ENCODE measurements at places on chromosomes 16 and 17.
A peak's percentile ranks its signal among the peaks of the same experiment; 100 is the strongest.

- no peak for DNase-seq
Measured at GRCh38 chr16:35561346-35561745, 2101.9 kb downstream of the TP53TG3F start.

- peak; percentile 14 for DNase-seq
Measured at GRCh38 chr16:19559242-19559910, 3.9 kb downstream of the VPS35L start.

- no peak for DNase-seq
Measured at GRCh38 chr17:21677911-21678310, 14.4 kb upstream of the KCNJ18 start.

DNA sequence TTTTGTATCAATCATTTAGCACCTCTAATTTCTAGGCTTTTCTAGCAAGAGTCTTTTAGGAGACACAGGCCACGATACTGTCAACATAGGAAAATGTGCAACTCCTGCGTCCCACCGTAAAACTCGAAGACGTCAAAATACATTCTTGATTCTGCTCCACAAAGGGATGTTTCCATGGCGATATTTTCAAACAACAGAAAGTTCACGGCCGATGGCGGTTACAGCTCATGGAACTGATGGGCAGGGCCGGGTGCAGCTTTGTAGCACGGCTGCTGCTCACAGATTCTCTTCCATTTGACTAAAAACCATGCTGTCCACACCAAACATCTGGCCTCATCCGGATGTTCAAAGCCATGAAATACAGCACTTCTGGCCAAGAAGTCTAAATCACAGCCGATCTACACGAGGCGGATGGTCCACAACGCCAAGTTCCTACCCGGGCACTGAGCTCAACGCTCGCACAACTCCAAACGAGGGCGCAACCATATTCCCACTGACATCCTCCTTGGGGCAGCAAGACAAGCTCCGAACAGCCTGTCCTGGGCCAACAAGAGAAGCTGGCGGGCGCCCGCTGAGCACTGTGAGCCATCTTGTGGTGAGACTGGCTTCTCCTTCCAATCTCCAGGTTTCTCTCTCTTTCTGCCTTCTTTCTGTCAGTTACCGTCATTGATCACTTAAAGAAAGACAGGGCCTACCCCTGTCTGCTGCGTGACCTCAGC is 79.8 kb downstream of the ZNF778 start:
- no peak for DNase-seq

DNA sequence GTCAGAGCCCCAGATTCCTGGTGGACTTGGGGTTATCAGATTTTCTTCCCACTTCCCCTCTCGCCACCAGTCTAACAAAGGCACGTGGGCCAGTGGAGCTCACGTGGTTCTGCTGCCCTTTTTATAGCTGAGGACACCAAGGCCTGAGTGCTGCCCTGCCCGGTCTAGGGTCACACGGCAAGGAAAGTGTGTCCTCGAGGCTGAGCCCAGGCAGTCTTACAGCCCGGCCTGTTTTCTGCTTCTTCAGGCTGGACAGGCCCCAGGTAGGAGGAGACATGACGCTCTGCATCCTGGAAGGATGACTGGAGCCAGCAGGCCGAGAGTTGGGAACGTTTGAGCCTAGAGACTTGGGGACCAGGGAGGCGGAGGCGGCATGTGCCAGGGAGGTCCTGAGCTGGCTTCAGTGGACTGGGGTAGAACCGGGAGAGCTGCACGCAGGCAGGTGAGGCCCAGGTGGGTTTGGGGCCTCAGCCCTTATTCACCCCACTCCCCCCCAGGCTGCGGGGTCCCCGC is 3.5 kb downstream of the CTRB1 start:
- no peak for DNase-seq

DNA sequence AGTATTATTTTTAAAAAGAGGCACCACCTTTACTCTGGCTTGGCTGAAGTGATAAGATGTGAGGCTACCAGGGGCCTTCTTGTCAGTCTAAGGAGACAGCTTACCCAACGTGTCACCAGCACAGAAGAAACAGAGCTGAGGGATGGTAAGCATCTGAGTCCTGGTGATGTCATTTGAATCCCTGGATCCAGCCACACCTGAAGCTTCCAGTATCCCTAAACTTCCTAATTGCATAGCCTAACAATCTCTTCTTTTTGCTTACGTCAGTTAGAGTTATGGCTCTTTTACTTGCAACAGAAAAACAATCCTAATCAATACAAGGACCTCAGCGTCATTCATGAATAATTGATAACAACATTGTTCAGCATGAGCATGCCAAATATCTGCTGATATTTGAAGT is 436.6 kb downstream of the SHISA9 start:
- DNase-seq: no peak

- DNase-seq: no peak
Measured at GRCh38 chr17:40086150-40087044, 14.0 kb downstream of the NR1D1 start.

GRCh38 chr17:50815400-50815799 is 20.0 kb upstream of the WFIKKN2 start:
- DNase-seq: no peak

DNA sequence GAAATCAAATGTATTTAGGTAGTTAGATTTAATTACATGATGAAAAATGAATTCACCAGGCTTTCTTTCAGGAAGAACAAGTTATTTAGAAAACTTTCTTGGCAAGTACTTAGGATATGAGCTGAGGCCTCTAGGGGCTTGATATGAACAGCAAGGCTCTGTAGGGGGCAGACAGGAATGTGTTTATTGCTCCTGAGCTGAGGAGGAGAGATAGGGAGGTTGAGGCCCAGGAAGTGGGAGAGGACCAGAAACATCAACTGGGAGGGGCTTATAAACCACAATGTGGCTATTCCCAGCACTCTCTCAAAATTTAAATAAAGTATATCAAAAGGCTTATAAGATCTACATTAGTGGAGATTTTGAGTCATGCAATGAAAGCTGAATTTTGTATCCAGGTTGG is 154.0 kb upstream of the MAF start:
- no peak for DNase-seq

- DNase-seq: no peak
Measured at GRCh38 chr16:10494343-10495030, 85.9 kb downstream of the EMP2 start.

DNA sequence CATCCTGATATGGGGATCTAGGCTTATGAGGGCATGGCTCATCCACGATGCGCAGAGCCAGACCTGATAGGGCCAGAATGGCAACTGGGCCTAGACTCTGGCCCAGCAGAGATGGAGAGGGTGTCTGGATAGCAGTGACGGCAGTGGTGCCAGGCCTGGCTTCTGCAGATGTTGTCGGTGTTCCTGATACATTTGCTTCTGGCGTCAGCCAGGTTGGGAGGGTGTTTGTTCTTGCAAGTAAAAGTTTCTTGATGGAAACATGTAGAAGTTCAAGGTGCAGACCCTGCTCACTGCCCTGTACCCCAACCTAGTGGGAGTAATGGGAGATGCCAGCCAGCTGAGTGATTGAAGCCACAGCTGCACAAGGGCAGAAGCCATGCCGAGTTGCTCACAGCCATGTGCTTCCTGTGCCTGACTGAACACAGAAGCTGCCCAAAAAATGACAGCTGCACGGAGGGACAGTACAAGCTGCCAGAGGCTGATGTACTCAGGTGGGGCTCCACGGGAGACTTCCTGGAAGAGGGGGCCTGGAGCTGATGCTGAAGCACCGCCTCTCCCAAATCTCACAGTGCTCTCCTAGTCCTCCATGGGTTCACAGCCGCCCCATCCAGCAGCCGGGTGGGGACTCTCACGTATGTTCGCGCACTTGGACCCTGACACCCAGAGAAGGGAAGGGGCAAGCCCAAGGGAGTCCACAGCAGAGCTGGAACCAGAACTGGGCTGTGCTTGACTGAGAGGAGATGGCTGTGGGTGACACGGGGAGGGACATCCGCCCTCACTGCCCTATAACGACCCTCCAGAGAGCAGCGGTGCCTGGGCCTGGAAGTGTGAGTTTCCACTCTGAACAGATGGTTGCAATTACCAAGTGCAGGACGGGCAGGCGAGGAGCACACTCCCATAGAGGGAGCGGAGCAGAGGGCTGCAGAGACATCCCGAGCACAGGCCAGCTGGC is 78.7 kb downstream of the N4BP1 start:
- DNase-seq: no peak

- no peak for DNase-seq
Measured at GRCh38 chr17:6498901-6499540, 54.8 kb downstream of the PIMREG start.

DNA sequence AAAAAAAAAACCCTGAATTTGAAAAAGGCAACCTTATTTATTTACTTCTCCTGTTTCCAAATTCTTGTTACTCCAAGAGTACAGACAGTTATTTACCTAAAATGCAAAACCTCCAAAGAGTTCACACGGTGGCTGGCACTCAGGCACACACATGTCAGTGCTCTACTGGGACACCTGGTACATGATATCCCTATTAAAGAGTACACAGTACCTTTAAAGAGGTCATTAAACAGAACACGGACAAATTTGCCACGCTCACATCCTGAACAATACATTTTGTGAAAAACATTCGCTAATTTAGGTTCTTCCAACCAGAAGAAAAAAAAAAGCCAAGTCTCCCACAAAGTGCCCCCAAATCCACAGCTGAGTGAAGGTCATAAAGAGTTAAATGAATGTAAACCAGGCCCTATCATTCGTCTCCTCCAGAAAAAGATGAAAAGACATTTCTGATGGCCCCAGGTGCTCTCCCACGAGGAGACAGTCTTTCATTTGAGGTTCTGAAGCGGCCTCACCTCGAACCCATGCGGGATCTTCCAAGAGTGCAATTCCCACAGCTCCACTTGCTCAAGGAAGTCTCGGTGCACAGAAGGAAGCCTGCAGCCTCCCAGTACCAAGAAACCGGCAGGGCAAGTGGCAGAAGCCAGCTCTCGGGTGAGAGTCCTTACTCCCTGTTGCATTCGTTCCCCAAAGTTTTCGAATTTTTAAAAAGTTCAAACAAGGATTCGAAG is 993 bp downstream of the ERN1 start:
- no peak for DNase-seq

DNA sequence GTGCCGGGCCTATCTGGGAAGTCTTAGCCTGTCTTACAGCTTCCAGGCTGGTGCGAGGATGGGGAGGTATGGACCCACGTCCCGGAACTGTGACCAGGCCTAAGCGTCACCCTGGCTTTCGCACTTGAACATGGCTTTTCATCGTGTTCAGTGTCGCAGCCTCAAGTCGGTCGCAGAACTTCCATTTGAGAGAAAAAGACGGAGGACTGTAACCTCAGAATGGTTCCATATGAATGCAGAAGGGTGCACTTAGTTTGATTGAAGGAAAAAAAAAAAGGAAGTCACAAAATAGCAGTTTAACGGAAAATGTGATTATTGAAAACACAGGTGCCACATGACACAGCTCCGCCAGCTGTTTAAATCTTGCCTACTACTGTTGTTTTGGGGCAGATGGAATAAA is 30.2 kb upstream of the JPT2 start:
- DNase-seq: no peak

- no peak for DNase-seq
Measured at GRCh38 chr16:4496305-4496704, 20.1 kb downstream of the HMOX2 start.

DNA sequence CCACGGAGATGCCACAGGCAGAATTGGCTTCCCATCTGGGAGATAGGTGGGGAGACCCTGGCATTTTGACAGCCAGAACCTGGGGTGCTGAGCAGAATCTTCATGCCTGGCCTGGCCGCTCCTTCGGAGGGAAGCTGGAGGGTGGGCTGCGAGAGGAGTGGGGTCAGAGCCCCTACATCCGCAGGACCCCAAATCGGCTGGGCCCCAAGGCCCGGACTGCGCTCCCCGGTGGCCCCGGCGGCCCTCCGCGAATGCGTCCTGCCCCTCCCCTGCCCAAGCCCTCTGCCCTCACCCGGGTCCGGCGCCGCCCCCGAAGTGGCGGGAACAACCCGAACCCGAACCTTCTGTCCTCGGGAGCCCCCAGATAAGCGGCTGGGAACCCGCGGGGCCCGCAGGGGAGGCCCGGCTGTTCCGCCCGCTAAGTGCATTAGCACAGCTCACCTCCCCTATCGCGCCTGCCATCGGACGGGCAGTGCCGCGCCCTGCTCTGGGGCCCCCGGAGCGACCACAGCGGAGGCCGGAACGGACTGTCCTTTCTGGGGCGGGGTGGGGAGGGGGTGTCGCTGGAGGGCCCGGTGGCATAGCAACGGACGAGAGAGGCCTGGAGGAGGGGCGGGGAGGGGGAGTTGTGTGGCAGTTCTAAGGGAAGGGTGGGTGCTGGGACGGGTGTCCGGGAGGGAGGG is 850 bp upstream of the PNMT start:
- DNase-seq: no peak

DNA sequence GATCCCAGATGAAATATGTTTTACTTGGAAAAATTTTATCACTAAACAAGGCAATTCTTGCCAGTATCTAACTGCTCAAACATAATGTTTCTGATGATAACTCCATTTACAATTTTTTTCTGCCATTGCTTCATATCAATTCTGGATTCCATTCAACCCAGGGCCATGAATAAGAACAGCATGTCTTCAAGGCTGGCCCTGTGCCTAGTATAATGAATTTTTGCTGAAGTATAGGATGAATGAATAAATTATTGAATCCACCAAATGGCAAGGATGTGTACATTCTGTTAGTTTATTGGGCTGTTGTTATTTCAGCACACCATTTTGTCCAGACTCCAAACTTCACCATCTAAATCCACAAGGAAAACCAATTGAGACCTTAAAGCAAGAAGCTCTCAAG is 414.7 kb downstream of the HS3ST3B1 start:
- DNase-seq: peak; percentile 15

GRCh38 chr16:87325423-87325858 is 8.2 kb upstream of the C16orf95 start:
- DNase-seq: no peak

DNA sequence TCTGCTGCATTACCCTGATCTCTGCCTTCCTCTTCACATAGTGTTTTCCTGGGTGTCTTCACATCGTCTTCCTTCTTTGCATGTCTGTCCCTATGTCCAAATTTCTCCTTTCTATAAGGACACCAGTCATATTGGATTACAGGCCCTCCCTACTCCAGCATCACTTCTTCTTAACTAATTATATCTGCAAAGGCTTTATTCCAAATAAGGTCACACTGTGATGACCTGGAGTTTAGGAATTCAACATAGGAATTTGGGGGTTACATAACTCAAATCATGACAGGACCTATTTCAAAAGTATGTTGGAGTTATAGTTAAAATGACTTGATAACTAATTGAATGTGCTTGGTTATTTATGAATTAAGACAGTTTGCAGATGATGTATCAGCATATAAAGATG is 490.5 kb upstream of the ERCC4 start:
- no peak for DNase-seq

- peak; percentile 25 for DNase-seq
Measured at GRCh38 chr17:41467561-41467960, 375 bp upstream of the KRT32 start.

- no peak for DNase-seq
Measured at GRCh38 chr17:73420897-73421296, 109.1 kb upstream of the CDC42EP4 start.

- no peak for DNase-seq
Measured at GRCh38 chr17:78706271-78706915, 75.7 kb downstream of the CYTH1 start.

Data from skeletal muscle cell (primary cell).